ENCODE measurements at places on chromosomes 12 and 14.

DNA sequence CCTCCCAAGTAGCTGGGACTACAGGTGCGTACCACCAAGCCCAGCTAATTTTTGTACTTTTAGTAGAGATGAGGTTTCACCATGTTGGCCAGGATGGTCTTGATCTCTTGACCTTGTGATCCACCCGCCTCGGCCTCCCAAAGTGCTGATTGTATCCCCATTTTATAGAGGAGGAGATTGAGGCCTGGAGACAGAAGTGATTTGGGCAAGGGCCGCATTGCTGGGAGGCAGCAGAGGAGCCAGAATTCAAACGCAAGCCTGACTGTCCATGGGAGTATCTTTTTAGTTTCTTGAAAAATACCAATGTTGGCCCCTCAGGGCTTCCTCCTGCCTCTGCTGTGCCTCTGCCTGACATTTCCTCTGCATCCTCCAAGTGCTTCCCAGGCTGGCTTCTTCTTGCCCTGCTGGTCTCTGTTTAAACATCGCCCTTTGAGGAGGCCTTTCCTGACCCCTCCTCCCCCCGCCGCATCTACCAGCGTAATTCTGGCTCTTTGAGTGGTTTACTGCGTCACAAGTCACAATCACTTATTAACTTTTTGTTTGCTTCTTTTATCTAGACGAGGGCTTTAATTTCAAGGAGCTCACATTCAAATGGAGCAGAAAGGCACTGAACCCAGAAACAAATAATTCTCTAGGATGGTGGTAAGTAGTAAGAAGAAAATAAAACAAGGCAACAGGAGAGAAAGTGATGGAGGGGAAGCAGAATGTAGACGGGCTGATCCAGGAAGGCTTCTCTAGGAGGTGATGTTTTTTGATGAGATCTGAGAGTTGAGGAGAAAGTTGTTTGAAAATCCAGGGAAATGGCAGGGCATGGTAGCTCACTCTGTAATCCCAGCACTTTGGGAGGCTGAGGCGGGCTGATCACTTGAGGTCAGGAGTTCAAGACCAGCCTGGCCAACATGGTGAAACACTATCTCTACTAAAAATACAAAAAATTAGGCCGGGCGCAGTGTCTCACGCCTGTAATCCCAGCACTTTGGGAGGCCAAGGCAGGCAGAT lies 91.0 kb upstream of the MED13L start:
- no peak for DNase-seq

- DNase-seq: no peak
These were observed 4.0 kb downstream of the C12orf54 start for GRCh38 chr12:48486261-48486660.

- DNase-seq: no peak
These were observed 171.5 kb downstream of the ASCL1 start for GRCh38 chr12:103128862-103129501.

DNA sequence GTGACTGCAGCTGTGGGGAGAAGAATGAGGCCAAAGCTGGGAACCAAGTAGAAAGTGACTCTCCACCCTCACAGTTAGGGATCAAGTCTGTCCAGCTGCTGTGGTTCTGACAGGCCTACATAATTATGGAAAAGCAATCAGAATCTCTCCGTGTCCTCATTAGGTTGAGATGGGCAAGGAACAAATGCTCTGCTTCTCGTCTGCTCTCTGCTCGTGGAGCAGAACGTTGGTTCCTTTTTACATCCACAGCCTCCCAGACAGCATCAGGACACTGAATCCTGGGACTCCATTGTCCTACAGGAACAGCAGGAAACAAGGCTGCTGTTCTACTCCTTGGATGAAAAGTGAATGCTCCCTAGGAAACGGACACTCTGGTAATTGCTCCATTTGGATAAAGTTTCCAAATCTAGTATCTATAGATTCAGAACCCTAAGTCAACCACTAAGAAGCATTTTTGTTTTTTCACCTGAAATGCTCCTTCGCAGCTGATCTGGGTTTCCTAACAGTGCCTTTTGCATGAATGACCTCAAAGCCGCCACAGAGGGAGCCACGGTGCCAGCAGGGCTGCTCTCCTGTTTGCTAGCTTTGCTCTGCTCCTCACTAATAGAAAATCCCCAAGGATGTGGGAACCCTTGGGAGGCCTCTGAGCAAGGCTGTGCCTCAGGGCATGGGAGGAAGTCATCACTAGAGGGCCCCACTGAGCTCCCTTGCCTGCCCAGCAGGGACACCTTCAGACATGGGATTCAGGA lies 102.0 kb downstream of the EGLN3 start:
- peak; percentile 85 for DNase-seq

DNA sequence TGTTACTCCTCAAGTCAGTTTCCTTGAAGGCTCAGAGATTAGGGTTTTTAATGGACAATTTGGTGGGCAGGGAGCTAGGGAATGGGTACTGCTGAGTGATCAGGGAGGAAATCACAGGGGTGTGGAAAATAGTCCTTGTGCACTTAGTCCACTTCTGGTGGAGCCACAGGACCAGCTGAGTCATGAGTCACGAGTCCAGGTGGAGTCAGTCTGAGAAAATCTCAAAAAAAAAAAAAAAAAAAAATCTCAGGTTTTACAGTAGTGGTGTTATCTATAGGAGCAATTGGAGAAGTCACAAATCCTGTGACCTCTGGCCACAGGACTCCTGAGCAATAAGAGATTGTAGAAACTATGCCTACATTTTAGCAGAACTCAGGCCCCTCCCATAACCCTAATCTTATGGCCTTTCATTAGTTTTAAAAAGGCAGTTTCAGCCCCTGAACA lies 28.2 kb upstream of the AMN1 start:
- no peak for DNase-seq

- DNase-seq: no peak
These were observed 186.9 kb downstream of the ALX1 start for GRCh38 chr12:85466890-85467289.

DNA sequence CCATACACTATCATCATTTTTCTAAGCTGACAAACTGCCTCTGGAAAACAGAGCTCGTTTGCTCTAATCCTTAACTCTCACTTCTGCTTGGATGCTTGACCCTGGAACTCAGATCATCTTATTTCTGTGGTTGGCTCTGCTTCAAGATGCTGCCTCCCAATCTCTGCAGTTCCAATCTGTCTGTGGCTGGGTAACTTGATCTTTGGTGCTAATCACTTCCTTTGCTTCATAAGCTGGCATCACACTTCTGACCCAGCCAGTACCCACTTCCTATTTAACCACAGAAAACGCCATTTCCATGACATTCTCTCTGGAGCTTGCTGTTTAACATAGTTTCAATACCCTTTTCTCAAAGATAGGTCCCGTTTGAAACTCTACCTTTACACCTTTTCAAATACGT lies 254.2 kb downstream of the ACSS3 start:
- no peak for DNase-seq

- DNase-seq: no peak
These were observed 53.4 kb upstream of the NAV3 start for GRCh38 chr12:77777274-77777673.

All from neuronal stem cell (in vitro differentiated cells).